Heart right ventricle (tissue), 16 donors: ENCODE measurements at places on chromosomes 16 and 17. TPM values are rescaled to one million over a fixed set of nuclear protein-coding genes. Genes with fewer than 3 reads are reported as not detected.

HASPIN gene
- 0.32 TPM for total RNA-seq

RMI2 gene
- total RNA-seq = 0.28 TPM

BIRC5 gene
- not detected for total RNA-seq

KRTAP9-4 gene
- not detected for total RNA-seq

CBFA2T3 gene
- 3.2 TPM for total RNA-seq

CEMP1 gene
- not detected for total RNA-seq

C17orf113 gene
- total RNA-seq = 0.46 TPM

HOXB9 gene
- not detected for total RNA-seq

ZFP1 gene
- 5.9 TPM for total RNA-seq

CHRNE gene
- 0.50 TPM for total RNA-seq

KRTAP29-1 gene
- total RNA-seq = not detected

CES3 gene
- total RNA-seq = 1.1 TPM

INCA1 gene
- total RNA-seq = 2.6 TPM

SLC5A2 gene
- not detected for total RNA-seq

VAT1L gene
- total RNA-seq = 56.1 TPM

AURKB gene
- total RNA-seq = not detected

PRMT7 gene
- total RNA-seq = 32.8 TPM

SYT17 gene
- total RNA-seq = 0.33 TPM

ABCC6 gene
- total RNA-seq = 1.3 TPM

CCL4 gene
- total RNA-seq = 0.81 TPM

LRRC36 gene
- not detected for total RNA-seq

TMEM107 gene
- total RNA-seq = 5.2 TPM

KRTAP17-1 gene
- not detected for total RNA-seq

KRT14 gene
- total RNA-seq = not detected

CLEC18C gene
- total RNA-seq = not detected

CASKIN1 gene
- 0.45 TPM for total RNA-seq

TBC1D3E gene
- not detected for total RNA-seq

RASD1 gene
- 4.8 TPM for total RNA-seq

NPIPB13 gene
- total RNA-seq = 8.2 TPM

SLC5A11 gene
- not detected for total RNA-seq

MAP2K4 gene
- 42.7 TPM for total RNA-seq

AANAT gene
- total RNA-seq = not detected

CCL1 gene
- total RNA-seq = not detected

MT1M gene
- 0.75 TPM for total RNA-seq

SYCE1L gene
- total RNA-seq = 1.1 TPM

OR4D1 gene
- total RNA-seq = not detected

SOX15 gene
- 1.4 TPM for total RNA-seq

CA4 gene
- 27.1 TPM for total RNA-seq

SLC35G6 gene
- not detected for total RNA-seq

RFFL gene
- total RNA-seq = 19.3 TPM

WIPF2 gene
- 8.1 TPM for total RNA-seq

YPEL2 gene
- total RNA-seq = 26.6 TPM

TP53TG3B gene
- total RNA-seq = not detected

PDE6G gene
- not detected for total RNA-seq

EARS2 gene
- total RNA-seq = 20.6 TPM

GLIS2 gene
- 16.9 TPM for total RNA-seq

HSPB9 gene
- total RNA-seq = not detected

EXOC3L1 gene
- total RNA-seq = 1.8 TPM

RAB26 gene
- 1.8 TPM for total RNA-seq

SMIM22 gene
- not detected for total RNA-seq

PIGL gene
- total RNA-seq = 12.0 TPM
